ENCODE measurements at places on chromosomes 13 and 19. TPM values are rescaled to one million over a fixed set of nuclear protein-coding genes. Genes with fewer than 3 reads are reported as not detected.

Gene CGB2
- polyA plus RNA-seq, result not detected

Gene TPTE2
- polyA plus RNA-seq, result not detected

Gene PSG7
- not detected for polyA plus RNA-seq

Gene ZNF492
- 2.1 TPM for polyA plus RNA-seq

Gene NCR1
- polyA plus RNA-seq, result 0.33 TPM

Gene FUT2
- 2.9 TPM for polyA plus RNA-seq

DNA sequence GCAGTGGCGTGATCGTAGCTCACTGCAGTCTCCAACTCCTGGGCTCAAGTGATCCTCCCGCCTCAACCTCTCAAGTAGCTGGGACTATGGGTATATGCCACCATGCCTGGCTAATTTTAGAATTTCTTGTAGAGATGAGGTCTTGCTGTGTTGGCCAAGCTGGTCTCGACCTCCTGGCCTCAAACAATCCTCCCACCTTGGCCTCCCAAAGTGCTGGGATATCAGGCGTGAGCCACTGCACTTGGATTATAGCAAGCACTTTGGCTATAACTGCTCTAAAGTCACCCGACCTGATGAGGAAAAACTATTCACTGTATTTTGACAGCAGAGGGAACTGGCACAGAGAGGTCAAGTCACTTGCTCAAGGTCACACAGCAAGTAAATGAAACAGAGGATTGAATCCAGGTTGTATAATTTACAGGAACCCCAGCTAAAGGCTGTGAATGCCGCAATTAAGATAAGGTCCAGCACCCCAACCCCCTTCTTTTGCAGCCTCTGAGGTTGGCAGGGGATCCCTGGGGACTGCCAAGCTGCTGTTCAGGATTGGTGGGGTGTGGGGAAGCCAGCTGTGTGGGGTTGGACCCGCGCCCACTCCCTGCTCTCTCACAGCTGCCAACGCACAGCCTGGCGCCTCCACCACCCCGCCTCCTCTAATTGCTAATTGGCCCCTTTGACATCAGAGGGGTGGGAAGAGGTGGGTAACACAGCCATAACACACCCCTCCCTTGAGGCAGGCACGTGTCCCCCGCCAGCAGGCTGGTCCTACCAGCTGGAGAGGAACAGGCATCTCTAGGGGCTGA, 6.0 kb downstream of the TMIGD2 start:
- no peak overlapping the region for H3K4me3 ChIP-seq
- no peaks in the 10 kb centered on the region for H3K36me3 ChIP-seq
- no peak for DNase-seq
- H3K27ac ChIP-seq, result no peak overlapping the region
- H3K4me1 ChIP-seq, result no peaks in the 10 kb centered on the region

GRCh38 chr13:24694907-24695306, 14.7 kb downstream of the ATP12A start:
- no peaks in the 10 kb centered on the region for H3K4me1 ChIP-seq
- no peaks in the 10 kb centered on the region for H3K27me3 ChIP-seq
- no peak for DNase-seq

DNA sequence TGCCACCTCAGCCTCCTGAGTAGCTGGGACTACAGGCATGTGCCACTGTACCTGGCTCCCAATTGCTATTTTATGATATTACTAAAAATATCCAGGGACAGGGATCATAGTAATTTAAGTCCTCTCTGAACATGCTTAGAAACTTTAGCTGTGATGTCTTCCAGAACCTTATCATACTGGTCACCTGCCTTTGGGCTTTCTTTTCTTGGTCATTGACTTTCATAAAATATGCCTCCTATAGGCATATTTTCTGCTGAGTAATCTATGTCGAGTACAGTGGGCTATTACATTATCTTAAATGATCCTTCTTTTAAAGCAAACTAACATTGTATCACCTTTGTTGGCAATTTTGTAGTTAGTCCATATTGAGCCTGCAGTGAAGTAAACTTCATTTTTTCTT, 6.2 kb downstream of the UCHL3 start:
- no peak for DNase-seq
- H3K27me3 ChIP-seq, result no peaks in the 10 kb centered on the region
- no peaks in the 10 kb centered on the region for H3K36me3 ChIP-seq
- H3K4me3 ChIP-seq, result no peak overlapping the region

GRCh38 chr13:97600458-97601075, 166.6 kb downstream of the RAP2A start:
- no peak overlapping the region for H3K4me3 ChIP-seq
- peak; percentile 2 for DNase-seq
- H3K36me3 ChIP-seq, result no peaks in the 10 kb centered on the region
- H3K27me3 ChIP-seq, result no peaks in the 10 kb centered on the region
- H3K27ac ChIP-seq, result no peak overlapping the region
- H3K4me1 ChIP-seq, result no peaks in the 10 kb centered on the region

GRCh38 chr13:48492470-48493065, 40.3 kb downstream of the RCBTB2 start:
- H3K27ac ChIP-seq, result peak overlapping the region; percentile 91
- H3K4me1 ChIP-seq, result peaks cover 10% of the 10 kb centered on the region
- peak overlapping the region; percentile 8 for H3K4me3 ChIP-seq
- peaks cover 19% of the 10 kb centered on the region for H3K36me3 ChIP-seq
- peak; percentile 86 for DNase-seq

DNA sequence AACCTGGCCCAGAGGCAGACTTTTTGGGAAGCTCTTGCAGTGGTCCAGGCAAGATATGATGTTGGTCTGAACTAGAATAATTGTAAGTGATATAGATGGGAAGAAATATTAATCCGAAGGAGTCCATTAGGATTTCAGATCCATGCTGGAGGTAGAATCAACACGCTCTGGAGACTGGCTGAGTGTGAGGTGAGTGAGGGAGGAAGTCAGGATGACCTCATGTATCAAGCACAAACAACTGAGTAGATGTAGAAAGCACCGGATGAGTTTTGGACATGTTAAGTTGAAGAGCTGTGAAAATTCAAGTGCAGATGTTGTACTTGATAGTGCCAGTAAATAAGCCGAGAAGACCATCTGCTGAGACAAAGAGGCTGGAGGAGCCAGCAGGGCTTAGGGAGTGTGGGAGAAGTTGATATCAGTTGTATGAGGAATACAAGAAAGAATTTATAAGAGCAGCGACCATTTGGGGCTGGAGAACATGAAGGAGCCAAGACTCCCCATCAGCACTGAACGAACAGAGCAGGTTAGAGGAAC, 5.3 kb upstream of the CNMD start:
- peaks cover 24% of the 10 kb centered on the region for H3K27me3 ChIP-seq
- no peak overlapping the region for H3K27ac ChIP-seq
- DNase-seq, result no peak
- H3K36me3 ChIP-seq, result no peaks in the 10 kb centered on the region

- H3K4me3 ChIP-seq, result no peak overlapping the region
- no peak for DNase-seq
- H3K27ac ChIP-seq, result no peak overlapping the region
- no peaks in the 10 kb centered on the region for H3K27me3 ChIP-seq
- no peaks in the 10 kb centered on the region for H3K36me3 ChIP-seq
These were observed 34.1 kb downstream of the SMAD9 start for GRCh38 chr13:36885901-36886300.

Data from left lung (tissue), 14 donors.